ENCODE measurements at places on chromosomes 16 and 17. TPM values are rescaled to one million over a fixed set of nuclear protein-coding genes. Genes with fewer than 3 reads are reported as not detected.

- DNase-seq = no peak
Observed at GRCh38 chr16:78513838-78514237, 414.4 kb downstream of the WWOX start.

Gene CYLD
- total RNA-seq = 25.3 TPM

- DNase-seq = no peak
Observed at GRCh38 chr17:72700226-72700625, 392.3 kb downstream of the SLC39A11 start.

DNA sequence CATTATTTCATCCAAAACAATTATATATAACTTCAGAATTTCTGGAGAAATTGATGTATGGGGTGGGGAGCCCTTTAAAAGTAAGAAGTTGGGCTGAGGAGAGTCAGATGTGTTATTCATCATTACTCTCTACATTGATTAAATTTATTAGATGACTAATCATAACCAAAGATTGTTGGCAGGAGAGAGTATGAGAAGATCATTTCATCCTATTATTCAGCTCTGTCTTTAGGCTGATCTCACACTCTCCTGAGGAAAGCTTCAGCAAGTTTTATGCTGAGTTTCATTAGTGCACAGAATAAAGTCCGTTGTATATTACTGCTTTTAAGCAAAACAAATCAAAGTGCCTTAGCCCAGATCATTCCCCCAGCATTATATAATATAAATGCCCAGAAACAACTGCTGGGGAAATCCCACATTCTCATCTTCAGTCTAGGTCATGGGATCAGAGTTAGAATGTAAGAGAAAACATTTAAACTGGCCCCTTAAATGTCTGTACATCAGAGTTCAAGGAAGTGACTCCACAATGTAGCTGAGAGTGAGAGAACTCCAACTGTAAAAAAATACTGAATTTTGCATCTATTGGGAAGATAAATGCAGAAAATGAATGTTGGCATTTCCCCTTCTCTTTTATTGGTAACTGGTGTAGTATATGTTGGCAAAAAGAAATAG lies 130.1 kb upstream of the HLF start:
- DNase-seq = no peak

DNA sequence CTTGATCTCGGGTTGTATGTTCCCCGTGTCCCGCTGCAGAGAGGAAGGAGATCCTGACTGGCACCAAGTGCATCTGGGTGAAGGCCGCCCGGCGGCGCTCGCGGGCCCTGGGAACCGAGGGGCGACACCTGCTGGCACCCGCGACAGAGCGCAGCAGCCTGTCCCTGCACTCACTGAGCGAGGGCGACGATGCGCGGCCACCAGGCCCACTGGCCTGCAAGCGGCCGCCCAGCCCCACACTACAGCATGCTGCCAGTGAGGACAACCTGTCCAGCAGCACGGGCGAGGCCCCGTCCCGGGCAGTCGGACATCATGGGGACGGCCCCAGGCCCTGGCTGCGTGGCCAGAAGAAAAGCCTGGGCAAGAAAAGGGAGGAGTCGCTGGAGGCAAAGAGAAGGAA lies 7.5 kb downstream of the BTBD17 start:
- DNase-seq = no peak

- no peak for DNase-seq
Observed at GRCh38 chr17:49031965-49032928, 35.1 kb downstream of the IGF2BP1 start.

All from heart left ventricle (tissue), 16 donors.